Right lung (tissue), 10 donors: ENCODE measurements at places on chromosomes 13 and 19.
A peak's percentile ranks its signal among the peaks of the same experiment; 100 is the strongest.

DNA sequence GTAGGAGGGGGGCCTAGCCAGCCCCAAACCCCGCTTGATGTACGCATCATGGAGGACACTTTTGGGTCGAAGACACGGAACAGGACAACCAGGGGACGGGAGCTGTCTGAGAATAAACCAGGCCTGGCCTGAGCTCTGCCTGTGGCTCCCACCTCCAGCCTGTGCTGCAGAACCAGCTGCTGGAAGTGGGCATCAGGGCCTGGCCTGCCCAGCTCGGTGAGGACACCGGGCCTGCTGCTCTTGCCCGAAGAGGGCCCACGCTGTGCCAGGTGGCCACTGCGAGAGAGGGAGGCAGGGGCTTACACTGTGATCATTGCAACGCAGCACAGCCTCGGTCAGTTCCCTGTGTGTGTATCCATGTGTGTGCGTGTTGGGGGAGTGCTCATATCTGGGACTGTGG lies 34.6 kb downstream of the CEBPG start:
- DNase-seq, result no peak

DNA sequence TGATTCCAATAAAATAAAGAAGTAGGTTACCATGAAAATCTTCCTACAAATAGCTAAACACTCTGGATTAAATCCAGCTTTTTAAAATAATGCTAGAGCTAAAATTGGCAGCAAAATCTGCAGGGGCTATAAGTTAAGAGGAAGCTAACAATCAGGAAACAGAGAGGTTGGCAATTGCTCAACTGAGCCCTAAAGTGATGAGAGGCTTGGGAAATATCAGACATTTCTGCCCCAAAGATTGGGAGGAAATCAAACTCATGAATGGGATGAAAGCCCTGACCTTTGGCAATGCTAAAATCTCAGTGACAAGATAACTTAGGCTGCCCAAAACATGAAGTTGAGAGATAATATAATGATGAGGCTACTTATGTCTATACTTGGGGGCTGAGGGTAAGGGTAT lies 1437.9 kb downstream of the EFNB2 start:
- DNase-seq, result peak; percentile 55

DNA sequence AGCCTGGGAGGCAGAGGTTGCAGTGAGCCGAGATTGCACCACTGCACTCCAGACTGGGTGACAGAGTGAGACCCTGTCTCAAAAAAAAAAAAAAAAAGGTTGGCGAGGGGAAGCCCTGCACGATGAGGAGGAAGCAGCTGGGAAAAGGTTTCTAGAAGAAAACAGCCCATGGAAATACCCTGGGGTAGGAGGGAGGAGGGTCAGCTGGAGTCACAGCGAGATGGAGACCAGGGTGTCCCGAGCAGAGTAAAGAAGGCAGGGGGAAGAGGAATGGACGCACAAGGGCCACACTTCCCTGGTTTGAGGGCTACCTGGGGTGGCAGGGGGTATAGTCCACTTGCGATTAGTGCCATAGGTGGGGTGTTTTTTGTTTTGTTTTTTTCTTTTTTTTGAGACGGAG lies 6.4 kb downstream of the KANK3 start:
- DNase-seq, result no peak

- no peak for DNase-seq
These were observed 3.7 kb downstream of the NAPA start for GRCh38 chr19:47511128-47511517.

GRCh38 chr13:101424381-101425155 lies 8.3 kb upstream of the NALCN start:
- DNase-seq, result no peak

DNA sequence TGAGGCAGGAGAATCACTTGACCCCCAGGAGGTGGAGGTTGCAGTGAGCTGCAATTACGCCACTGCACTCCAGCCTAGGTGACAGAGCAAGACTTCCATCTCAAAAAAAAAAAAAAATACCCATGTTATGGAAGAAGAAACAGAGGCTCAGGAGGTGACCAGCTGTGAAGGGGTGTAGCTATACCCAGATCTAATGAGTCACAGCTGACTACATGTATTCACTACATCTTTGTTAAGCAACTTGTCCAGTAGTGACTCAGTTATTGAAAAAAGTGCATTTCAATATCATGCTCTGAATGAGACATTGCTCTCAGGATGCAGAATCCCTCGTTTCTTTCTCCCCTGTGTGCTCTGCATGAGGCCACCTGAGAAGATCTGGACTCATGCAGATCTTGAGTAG lies 16.1 kb upstream of the SPART start:
- no peak for DNase-seq

GRCh38 chr13:48159401-48159800 lies 64.5 kb upstream of the MED4 start:
- no peak for DNase-seq

- no peak for DNase-seq
These were observed 73.4 kb downstream of the ZDHHC20 start for GRCh38 chr13:21385710-21386109.

DNA sequence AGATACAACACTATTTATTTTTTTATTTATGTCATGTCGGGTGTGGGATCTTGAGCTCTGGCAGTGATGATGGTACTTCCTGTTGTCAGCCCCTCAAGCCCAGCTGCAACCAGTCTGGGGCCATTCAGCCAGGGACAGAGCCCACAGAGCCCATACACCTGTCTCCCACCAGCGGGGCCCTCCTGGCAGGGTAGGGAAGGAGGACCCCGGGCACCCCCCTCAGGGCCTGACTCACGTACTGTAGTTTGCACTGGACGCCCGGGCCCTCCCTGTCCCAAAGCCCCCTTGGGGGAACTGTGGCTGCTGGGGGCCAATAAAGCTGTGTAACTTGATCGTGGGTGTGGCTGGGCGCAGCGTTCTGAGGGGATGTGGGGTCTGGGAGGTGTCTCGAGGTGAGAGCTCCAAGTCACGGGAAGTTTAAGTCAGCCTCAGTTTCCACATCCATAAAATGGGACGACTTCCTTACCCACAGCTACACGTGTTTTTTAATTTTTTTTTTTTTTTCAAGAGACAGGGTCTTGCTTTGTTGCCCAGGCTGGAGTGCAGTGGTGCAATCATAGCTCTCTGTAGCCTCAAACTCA lies 9.5 kb downstream of the ATG4D start:
- DNase-seq, result no peak

DNA sequence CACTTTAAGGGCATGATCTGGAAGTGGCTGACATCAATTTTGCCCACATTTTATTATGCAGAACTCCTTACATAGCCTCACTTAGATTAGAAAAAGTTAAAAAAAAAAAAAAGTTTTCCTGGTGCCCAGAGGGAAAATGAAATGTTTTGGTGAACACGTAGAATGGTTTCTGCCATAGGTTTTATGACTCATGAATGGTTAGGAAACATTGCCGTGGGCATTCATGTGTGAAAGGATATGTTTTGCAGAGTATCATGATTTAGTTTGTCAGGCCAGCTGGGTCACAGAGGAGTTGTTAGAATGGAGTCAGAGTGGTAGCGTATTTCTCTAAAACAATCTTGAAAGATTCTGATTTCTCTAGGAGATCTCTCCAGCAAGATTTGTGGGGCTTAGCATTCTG lies 133.8 kb downstream of the MRPL57 start:
- DNase-seq, result no peak

- DNase-seq, result no peak
These were observed 11.6 kb upstream of the FPR3 start for GRCh38 chr19:51783372-51783771.

- no peak for DNase-seq
These were observed 79.9 kb downstream of the STK24 start for GRCh38 chr13:98496966-98497365.

GRCh38 chr13:111093634-111094033 lies 21.5 kb upstream of the ARHGEF7 start:
- DNase-seq, result no peak

DNA sequence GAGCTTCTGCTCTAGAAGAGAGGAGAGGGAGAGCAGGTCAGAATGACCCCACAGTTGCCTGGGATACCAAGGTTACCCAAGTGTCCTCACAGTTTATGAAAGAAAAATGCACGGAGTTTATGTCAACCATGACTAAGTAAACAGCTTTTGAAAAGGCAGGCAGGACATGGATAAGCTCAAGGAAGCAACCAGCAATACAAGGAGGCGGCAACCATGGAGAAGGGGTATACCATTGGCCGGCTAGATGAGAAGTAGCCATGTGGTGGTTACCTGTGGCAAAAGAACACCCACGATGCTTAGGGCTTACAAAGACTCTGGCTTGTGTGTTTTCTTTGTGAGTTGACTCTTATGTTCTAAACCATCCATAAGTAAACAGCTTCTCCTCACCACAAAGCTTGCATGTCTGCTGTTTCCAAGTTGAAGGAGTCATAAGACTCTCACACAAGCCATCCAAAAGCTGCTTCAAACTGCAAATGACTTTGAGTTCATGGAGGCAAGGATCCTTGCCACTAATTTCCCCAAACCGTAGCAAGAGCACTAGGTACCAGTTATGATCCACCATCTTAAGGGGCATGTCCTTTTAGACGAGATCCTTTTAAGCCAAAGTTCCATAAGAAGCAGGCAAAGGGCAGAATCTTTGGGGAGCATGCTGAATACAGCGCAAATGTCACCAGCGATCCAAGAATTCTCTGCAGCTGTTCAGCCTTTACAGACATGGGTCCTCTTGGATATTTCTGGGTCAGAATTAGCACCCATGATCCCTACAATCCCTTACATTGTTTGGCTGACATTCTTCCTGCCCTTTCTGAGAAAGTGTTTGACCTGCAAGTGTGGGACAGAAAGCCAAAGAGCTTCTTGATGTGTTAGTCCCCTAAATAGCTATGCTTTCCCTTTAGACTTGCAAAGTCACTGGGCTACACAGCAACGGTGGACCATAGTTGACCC lies 74.8 kb upstream of the IPO5 start:
- no peak for DNase-seq

- DNase-seq, result no peak
These were observed 6.2 kb downstream of the EFNA2 start for GRCh38 chr19:1291761-1292418.

DNA sequence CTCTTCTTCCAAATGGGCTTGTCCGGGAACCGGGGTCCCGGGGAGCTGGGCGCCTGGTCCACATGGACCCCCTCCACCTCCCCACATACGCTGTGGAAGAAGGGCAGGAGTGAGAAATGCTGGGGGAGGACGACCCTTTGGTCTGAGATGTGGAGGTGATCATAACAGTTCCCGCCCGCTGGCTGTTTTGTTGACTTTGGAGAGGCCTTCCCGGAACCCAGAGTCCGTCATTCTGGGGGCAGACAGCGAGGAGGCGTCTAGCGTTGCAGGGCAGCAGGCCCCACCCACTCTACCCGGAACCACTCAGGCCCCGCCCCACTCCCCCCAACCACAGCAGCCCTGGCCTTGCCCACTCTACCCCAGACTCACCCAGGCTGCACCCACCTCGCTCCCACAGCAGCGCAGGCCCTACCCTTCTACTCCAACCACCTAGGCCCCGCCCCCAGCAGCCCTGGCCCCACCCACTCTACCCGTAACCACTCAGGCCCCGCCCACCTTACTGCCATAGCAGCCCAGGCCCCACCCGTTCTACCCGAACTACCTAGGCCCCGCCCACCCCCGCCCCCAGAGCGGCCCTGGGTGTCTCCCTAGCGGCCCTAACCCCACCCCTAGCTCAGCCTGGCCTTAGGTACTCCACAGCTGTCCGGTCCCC lies 7.1 kb downstream of the GPR108 start:
- DNase-seq, result peak; percentile 23

DNA sequence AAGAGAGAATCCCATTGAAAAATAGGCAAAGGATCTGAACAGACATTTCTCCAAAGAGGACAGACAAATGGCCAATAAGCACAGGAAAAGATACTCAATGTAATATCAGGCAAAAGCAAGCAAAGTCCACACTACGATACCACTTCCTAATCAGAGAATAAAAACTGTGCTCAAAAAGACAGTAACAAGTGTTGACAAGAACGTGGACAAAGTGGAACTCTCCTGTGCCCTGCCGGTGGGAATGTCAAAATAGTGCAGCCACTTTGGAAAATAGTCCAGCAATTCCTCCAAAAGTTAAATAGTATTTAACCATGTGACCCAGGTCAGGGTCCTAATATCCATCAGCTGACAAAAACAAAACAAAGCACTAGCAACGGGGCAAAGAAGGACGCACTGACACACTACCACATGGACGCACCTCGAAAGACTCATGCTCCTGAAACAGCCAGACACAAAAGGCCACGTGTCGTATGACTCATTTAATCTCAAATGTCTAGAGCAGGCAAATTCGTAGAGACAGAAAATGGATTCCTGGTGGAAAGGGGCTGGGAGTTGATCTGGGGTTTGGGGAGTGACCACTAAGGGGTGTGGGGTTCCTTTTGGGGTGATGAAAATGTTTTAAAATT lies 5.2 kb downstream of the MIER2 start:
- DNase-seq, result no peak

DNA sequence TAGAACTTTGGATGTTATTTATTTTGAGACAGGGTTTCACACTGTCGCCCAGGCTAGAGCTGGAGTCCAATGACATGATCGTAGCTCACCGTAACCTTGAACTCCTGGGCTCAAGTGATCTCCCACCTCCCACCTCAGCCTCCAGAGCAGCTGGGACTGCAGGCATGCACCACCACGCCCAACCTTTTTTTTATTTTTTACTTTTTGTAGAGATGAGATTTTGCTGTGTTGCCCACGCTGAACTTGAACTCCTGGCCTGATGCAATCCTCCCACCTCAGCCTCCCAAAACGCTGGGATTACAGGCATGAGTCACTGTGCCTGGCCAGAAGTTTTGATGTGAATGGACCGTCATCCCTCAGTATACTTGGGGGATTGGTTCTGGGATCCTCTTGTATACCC lies 13.7 kb downstream of the ANKRD27 start:
- DNase-seq, result no peak

DNA sequence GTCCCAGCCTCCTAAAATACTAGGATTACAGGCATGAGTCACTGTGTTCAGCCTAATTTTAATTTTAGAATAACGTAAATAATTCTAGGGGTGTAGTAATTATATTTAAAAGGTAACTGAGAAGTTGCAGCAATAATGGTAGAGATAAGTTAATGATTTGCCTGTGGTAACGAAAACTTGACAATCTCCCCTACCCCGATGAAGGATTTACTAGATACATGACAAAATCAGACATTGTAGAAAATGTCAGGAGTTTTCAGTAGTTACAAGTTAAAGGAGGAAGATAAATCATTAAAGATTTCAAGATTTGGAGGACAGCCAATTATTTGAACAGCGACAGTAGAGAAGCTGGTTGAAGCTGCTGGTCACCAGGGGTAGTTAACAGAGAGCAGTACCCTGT lies 652.2 kb upstream of the PCDH20 start:
- no peak for DNase-seq

DNA sequence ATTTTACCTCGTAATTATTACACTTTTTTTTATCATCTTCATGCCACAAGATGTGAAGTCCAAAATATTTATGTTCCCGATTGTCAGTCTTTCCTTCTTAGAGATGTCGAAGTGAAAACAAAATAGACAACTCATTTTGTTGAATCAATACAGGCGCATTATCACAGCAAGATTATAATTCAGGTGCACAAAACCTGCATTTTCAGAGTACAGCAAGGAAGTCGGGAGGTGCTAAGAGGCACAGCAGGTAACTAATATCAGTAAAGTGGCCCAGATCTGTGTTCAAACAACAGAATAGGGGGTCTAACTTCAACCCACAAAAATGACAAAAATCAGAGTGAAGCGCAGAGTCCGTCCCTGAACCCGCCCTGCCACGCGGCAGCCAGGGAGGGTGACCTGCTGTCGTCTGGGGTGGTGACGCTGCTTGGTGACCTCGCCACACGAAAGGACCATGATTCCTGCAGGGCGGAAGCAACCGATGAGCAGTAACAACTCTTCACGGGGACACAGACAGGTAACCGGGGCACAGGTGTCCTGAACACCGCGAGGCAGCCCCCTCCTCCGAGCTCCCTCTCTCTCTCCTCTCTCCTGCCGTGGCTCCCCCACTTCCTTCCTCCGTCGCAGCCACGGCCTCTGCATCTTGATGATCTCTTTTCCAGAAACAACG lies 50.9 kb upstream of the SPACA7 start:
- DNase-seq, result no peak
